ENCODE measurements at places on chromosomes 16 and 17. TPM values are rescaled to one million over a fixed set of nuclear protein-coding genes. Genes with fewer than 3 reads are reported as not detected.

GRCh38 chr17:7177954-7178477, 1.2 kb downstream of the ASGR1 start:
- no peak for DNase-seq

DNA sequence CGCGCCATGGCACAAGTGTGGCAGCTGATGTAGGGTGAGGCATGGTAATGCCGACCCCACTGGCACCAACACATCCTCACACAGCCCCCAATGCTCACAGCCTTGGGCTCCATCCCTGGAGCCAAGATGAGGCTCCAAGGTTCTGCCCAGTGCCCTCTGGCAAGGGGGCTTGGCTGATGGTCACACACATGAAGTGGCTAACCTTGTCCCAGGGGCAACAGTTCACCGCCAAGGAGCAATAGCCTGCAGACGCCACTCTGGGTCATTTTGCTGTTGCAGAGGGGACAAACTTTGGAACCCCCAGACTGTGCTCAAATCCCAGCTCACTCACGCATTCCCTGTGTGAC, 26.8 kb downstream of the TNFRSF13B start:
- no peak for DNase-seq

DNA sequence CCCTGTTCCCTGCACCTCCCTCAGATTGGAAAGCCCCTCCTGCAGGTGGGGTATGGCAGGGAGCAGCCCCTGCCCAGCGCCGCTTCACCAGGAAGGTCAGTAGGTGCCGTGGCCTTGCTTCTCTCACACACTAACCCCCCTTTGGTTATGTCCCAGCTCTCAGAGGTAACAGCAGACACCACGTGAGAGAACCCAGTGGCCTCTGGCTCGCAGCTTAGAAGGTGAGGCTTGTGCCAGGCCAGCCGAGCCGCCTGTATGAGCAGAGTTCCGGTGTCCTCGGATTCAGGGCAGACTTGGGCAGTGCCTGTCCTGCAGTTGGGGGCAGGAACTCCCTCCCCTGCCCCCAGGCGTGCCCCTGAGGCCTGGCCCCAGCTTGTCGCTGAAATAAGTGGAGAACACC, 47.1 kb downstream of the PRMT7 start:
- DNase-seq: no peak

DNA sequence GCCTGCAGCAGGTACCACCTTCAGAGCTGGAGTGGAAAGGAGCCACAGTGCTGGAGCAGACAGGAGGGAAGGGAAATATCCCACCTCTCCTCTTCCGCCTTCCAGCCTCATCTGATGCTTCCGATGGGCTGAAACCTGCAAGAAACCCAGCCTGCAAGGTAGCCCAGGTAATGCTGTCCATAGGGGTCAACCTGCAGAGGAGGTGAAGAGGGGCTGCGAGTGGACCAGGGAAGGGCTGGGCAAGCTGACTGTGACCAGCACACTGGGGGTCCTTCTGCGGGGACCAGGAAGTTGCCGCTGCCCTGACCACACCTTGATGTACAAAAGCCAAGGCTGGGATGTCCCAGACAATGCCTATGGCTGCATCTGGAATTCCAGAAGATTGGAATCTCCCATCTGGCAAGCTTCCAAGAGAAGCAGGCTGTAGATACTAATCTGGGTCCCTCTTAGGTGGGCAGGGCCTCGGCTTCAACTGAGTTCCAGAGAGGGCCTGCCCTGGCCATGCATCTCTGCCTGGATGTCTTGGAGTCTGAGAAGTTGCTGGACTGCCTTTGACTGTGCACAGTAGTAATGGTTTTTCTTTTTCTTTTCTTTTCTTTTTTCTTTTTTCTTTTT, 5.8 kb downstream of the FOXL1 start:
- DNase-seq: no peak

- no peak for DNase-seq
These were observed 540 bp downstream of the MFSD11 start for GRCh38 chr17:76738468-76738850.

CORO6 gene
- 0.14 TPM for total RNA-seq

STX1B gene
- not detected for total RNA-seq

- DNase-seq: no peak
These were observed 9.6 kb downstream of the CFDP1 start for GRCh38 chr16:75423723-75424104.

Measured in H4 (cell line).